ENCODE measurements at places on chromosomes 2 and 18. TPM values are rescaled to one million over a fixed set of nuclear protein-coding genes. Genes with fewer than 3 reads are reported as not detected.

IL1A gene
- 0.11 TPM for total RNA-seq

- no peak overlapping the region for H3K27ac ChIP-seq
- no peaks in the 10 kb centered on the region for H3K4me1 ChIP-seq
- H3K36me3 ChIP-seq, result no peaks in the 10 kb centered on the region
- no peak overlapping the region for H3K4me3 ChIP-seq
Observed at GRCh38 chr2:66714610-66715009, 279.7 kb downstream of the MEIS1 start.

GRCh38 chr2:8566774-8567468 is 114.9 kb upstream of the ID2 start:
- peaks cover 3% of the 10 kb centered on the region for H3K4me1 ChIP-seq
- DNase-seq, result no peak
- no peak overlapping the region for H3K27ac ChIP-seq
- no peaks in the 10 kb centered on the region for H3K27me3 ChIP-seq
- H3K36me3 ChIP-seq, result no peaks in the 10 kb centered on the region
- H3K4me3 ChIP-seq, result no peak overlapping the region

DNA sequence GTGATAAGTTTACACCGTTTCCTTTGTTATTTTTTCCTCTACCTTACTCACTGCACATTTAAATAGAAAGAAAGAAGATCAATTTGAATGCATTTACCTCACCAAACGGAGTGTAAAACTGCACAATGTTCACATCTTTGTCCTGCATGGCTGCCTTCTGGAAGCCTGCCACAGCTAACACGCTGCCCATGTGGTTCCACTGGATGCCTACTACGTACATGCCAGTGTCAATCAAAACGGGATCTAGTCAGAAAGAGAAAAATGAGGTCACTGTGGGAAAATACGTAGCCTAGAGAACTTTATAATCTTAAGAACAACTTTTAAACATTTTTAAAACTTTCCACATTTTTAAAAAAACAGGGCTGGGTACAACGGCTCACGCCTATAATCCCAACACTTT is 16.4 kb downstream of the WDR35 start:
- no peaks in the 10 kb centered on the region for H3K4me1 ChIP-seq
- no peaks in the 10 kb centered on the region for H3K27me3 ChIP-seq
- no peak overlapping the region for H3K4me3 ChIP-seq
- no peak for DNase-seq
- no peak overlapping the region for H3K27ac ChIP-seq
- H3K36me3 ChIP-seq, result 0 out of 2 replicates have a peak, but pooled peaks cover 11% of the 10 kb centered on the region

DNA sequence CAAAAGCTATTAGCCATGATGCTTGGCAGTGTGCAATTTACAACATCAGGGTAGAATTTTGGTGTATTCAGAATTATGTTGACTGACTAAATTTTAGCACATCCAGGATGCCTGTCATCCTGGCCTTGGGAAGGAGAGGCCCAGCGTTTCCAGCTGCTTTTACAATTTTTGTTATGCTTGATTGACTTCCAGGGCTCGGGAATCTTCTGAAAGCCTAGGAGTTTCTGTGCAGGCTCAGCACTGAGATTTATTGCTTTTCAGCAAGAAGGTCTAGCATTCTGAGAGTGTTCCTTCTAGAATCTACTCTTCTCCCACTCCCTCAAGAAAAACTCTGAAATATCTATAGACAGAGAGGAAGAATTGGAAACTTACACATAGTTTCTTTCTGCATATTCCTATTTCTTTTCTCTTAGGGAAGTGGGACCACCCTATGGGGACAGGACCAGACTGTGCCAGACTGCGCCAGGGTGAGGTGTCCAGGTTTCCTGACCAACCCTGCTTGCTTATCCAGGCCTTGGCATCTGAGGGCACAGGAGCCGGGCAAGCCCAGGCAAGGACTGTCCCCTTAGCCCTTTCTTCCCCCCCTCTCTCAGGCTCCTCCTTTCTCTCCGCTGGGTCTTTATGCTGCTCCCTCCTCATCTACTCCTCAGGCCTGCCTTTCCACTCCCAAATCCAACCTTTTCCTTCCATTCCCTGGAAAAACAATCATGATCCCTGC is 26.9 kb downstream of the MAIP1 start:
- H3K36me3 ChIP-seq, result no peaks in the 10 kb centered on the region
- H3K27me3 ChIP-seq, result no peaks in the 10 kb centered on the region
- no peak overlapping the region for H3K27ac ChIP-seq
- DNase-seq, result no peak
- peaks cover 23% of the 10 kb centered on the region for H3K4me1 ChIP-seq

DNA sequence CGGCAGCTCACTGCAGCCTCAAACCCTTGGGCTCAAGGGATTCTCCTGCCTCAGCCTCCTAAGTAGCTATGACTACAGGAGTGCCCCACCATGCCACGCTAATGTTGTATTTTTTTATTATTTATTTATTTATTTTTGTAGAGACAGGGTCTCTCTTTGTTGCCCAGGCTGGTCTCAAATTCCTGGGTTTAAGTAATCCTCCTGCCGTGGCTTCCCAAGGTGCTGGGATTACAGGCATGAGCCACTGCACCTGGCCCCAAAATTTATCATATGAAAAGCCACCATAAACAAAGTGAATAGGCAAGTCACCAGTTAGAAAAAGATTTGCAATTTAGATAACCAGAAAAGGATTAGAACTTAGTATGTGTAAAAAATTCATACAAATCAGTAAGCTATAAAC is 138.6 kb upstream of the NCK2 start:
- DNase-seq, result no peak
- H3K4me1 ChIP-seq, result peaks cover 6% of the 10 kb centered on the region
- H3K27ac ChIP-seq, result no peak overlapping the region
- no peak overlapping the region for H3K4me3 ChIP-seq
- H3K36me3 ChIP-seq, result no peaks in the 10 kb centered on the region

DNA sequence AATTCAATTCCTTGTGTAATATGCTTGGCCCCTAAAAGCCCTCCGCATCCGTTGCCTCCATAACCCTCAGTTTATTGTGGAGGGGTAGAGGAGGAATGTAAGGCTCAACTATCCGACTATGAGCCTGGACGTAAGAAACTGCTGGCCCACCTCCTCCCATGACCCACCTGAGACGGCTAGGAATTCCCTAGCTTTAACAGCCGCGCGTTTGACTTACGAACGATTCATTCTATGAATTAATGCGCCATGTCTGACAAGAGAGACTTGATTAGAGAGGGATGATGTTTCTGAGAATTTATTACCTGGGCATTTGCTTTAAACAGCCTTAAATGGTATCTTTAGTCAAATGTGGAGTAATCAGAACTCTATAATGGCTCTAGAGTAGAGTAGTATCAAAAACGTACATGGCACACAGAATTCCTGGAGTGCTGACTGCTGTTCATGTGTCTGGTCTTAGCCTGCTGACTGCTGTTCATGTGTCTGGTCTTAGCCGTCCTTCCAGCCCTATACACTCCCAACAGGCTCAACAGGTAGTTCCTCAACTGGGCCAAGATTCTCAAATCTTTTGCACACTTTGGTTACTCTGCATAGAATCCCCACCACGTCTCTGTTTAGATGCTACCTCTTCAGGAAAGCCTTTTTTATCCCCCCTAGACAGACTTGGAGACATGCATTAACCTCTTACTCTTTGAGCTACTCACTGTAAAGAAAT is 899 bp upstream of the GFPT1 start:
- H3K4me1 ChIP-seq, result peaks cover 24% of the 10 kb centered on the region
- no peaks in the 10 kb centered on the region for H3K27me3 ChIP-seq
- peak overlapping the region; percentile 89 for H3K4me3 ChIP-seq
- no peaks in the 10 kb centered on the region for H3K36me3 ChIP-seq
- peak overlapping the region; percentile 30 for H3K27ac ChIP-seq

GRCh38 chr2:168584911-168585310 is 128.8 kb downstream of the CERS6 start:
- no peaks in the 10 kb centered on the region for H3K27me3 ChIP-seq
- H3K4me1 ChIP-seq, result peaks cover 35% of the 10 kb centered on the region
- H3K27ac ChIP-seq, result peak overlapping the region; percentile 88
- H3K36me3 ChIP-seq, result no peaks in the 10 kb centered on the region

GRCh38 chr2:204913854-204914464 is 368.7 kb downstream of the PARD3B start:
- no peaks in the 10 kb centered on the region for H3K36me3 ChIP-seq
- H3K4me3 ChIP-seq, result no peak overlapping the region
- DNase-seq, result no peak
- no peaks in the 10 kb centered on the region for H3K4me1 ChIP-seq
- H3K27me3 ChIP-seq, result no peaks in the 10 kb centered on the region

Data from PC-3 (cell line).